Fibroblast of the aortic adventitia (primary cell): ENCODE measurements at places on chromosomes 1 and 21. TPM values are rescaled to one million over a fixed set of nuclear protein-coding genes. Genes with fewer than 3 reads are reported as not detected.
A peak's percentile ranks its signal among the peaks of the same experiment; 100 is the strongest.

DNA sequence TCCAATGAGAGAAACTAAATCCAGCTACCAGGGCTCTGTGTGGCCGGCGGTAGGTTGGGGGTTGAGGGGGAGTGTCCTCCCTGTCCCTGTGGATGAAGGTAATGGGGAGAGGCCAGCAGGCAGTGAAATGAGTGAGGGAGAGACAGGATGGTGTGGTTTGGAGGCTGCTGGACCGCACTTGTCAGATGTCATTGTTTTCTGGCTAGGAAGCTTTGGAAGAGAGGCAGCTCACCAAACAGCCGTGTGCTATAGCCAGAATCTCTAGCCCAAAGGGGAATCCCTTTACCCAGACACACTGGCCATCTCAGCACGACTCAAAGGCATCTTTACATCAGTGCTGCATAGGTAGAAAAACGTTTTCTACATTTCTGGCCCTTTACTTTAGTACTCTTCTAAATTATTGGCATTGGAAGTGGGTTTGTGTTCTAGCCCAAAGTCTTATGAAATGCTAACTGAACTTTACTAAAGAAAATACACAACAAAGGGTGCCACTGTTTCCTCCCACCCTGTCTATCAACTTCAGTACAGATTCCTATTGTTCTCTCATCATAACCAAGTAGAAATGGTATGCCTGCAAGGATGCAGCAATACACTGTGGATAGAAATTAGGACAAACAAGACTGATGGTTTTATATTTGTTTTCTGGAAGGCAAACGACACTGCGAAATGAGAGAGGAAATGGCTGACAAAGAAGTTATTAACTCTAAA lies 95.9 kb upstream of the COA6 start:
- no peak for DNase-seq

DNA sequence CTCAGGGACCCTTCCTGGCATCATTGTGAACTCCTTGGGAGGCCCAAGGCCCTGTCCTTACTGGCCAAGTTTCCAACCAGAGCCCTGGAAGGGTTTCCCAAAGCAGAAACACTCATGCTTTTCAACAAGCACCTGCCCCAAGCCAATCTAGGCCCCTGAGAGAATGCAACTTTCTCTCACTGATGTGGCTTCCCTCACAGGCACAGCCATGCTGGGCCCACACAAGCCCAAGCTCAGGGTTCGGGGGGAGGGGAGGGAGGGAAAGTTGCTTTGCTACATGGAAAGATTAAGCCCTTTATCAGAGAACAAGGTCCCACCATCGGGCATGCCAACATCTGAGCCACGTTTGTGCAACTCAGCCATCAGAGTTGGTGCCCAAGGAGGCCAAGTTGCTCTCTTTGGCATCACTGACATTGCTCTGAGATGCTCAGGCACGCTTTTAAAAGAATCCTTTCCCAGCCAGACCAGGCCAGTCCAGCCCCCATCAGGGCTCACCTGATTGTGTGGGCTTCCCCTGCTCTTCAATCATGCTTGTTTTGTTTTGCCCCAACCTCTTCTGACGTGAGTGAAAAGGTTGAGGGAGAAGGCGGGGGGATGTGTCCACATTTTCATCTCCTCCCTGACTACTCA lies 43.5 kb downstream of the RIMS3 start:
- DNase-seq: no peak

DNA sequence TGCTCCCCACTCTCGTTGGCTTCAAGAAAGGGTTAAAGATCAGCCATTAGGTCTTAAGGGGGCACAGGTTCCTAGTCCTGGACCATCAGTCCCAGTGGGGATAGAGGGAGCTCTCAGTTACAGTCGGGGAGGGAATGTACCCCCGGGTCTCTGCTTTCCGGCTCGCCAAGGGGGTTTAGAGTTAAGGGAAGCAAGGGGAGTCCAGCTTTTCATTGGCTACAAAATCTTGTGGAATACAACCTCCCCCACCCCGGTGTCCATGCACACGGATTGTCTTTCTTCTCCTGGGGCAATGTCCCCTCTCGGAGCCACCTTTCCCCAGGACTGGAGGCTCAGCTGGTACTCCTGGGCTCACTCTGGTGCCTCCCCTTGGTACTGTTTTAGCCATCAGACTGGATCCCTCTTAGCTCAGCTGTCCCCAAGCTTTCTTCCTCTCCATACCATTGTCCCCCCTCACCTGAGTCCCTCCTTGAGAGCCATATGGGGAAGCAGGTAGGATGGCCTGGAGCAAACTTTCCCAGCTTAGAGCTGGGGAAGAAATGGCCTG lies at the start of gene A3GALT2:
Gene A3GALT2 (minus strand): TSS at position 480 of the 547 bp plus-strand sequence. CDS start 0 bp downstream, at position 480.
- DNase-seq: no peak

GRCh38 chr1:64892576-64893573 lies 73.5 kb downstream of the JAK1 start:
- DNase-seq: peak; percentile 40

Gene NUP210L
- 0.09 TPM in 1 of 2 replicates, not detected in the other for total RNA-seq

Gene HFM1
- total RNA-seq: 0.49 and 2.0 TPM in 2 replicates
